ENCODE measurements at places on chromosomes 12 and 14. TPM values are rescaled to one million over a fixed set of nuclear protein-coding genes. Genes with fewer than 3 reads are reported as not detected.
A peak's percentile ranks its signal among the peaks of the same experiment; 100 is the strongest.

- H3K27me3 ChIP-seq = no peaks in the 10 kb centered on the region
- DNase-seq = no peak
- no peak overlapping the region for H3K4me3 ChIP-seq
- peaks cover 10% of the 10 kb centered on the region for H3K4me1 ChIP-seq
- no peaks in the 10 kb centered on the region for H3K36me3 ChIP-seq
These were observed 8.3 kb downstream of the ATP2B1 start for GRCh38 chr12:89700191-89700810.

- no peaks in the 10 kb centered on the region for H3K36me3 ChIP-seq
- H3K4me1 ChIP-seq = no peaks in the 10 kb centered on the region
- H3K4me3 ChIP-seq = no peak overlapping the region
- no peak overlapping the region for H3K27ac ChIP-seq
- H3K27me3 ChIP-seq = no peaks in the 10 kb centered on the region
These were observed 94.9 kb downstream of the CHGA start for GRCh38 chr14:93017898-93018297.

DNA sequence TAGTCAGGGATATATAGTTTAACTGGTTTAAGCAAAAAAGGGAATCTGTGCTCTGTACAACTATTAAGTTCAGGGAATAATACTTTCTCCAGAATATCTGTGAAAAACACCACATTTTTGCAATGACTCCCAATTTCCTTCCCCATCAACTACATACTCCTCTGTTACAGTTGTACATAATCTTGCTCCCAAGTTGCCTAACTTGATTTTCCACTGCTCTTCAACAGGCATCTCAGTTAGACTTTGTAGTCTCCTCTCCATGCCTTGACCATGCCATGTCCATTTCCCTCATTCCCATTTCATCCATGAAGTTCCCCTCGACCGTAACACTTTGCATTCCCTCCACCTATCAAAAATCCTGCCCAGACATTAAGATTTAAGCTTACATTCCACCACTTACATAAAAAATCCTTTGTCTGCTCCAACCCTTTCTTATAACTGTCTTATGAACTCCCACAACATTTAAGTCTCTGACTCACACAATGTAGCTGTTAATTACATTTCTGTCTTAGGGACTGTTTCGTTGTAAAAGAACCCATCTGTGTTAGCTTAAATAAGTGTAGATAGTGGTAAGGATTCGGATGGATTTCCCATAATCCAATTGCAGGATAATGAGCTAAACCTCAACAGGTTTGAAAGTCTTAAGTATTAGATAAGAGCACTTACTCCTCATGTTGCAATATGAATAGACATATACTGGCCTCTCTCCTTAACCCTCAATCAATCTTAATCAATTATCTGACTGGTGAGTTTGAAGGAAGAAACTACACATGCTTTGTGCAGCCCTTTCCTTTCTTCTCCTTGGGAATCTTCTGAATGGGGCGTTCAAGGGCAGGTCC lies 156.5 kb downstream of the PAWR start:
- no peak overlapping the region for H3K27ac ChIP-seq
- no peaks in the 10 kb centered on the region for H3K36me3 ChIP-seq
- DNase-seq = no peak
- H3K4me3 ChIP-seq = no peak overlapping the region

GRCh38 chr12:2322554-2323120 lies 269.9 kb downstream of the CACNA1C start:
- peaks cover 11% of the 10 kb centered on the region for H3K4me1 ChIP-seq
- H3K4me3 ChIP-seq = no peak overlapping the region
- peaks cover 7% of the 10 kb centered on the region for H3K27me3 ChIP-seq
- no peak for DNase-seq

DNA sequence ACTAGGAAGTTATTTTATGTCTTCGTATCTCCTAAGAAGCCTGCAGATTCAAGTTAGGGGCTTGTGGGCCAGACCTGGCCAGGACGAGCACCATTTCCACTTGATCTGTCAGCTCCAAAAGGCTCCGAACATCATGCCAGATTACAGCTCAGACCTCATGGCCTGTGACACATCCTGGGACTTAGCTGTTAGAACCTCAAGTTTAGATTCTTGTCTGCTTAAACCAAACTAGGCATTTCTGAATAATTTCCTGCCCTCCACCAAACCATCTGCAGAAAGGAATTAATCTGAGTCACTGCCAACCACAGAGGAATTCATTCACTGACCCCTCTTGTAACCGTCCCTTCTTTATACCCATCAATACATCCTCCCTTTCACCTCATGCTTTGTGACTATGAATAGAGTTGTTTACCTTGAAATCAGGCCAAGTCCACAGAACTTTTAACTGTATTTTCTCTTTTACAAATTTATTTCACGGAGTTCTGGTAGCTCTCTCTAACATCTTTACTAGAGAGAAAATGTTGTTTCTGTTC lies 120.3 kb downstream of the FBXL14 start:
- H3K36me3 ChIP-seq = no peaks in the 10 kb centered on the region
- DNase-seq = peak; percentile 65
- H3K27ac ChIP-seq = peak overlapping the region; percentile 79
- H3K4me1 ChIP-seq = peaks cover 45% of the 10 kb centered on the region

GRCh38 chr12:30531731-30532678 lies 163.7 kb downstream of the IPO8 start:
- H3K36me3 ChIP-seq = no peaks in the 10 kb centered on the region
- H3K27ac ChIP-seq = no peak overlapping the region
- no peaks in the 10 kb centered on the region for H3K4me1 ChIP-seq
- H3K4me3 ChIP-seq = no peak overlapping the region
- no peak for DNase-seq

- H3K4me1 ChIP-seq = peaks cover 3% of the 10 kb centered on the region
- H3K36me3 ChIP-seq = no peaks in the 10 kb centered on the region
- 0 out of 2 replicates have a peak, but pooled peaks cover 4% of the 10 kb centered on the region for H3K27me3 ChIP-seq
- H3K27ac ChIP-seq = no peak overlapping the region
- DNase-seq = no peak
These were observed 120.9 kb downstream of the SINHCAF start for GRCh38 chr12:31205054-31205453.

DNA sequence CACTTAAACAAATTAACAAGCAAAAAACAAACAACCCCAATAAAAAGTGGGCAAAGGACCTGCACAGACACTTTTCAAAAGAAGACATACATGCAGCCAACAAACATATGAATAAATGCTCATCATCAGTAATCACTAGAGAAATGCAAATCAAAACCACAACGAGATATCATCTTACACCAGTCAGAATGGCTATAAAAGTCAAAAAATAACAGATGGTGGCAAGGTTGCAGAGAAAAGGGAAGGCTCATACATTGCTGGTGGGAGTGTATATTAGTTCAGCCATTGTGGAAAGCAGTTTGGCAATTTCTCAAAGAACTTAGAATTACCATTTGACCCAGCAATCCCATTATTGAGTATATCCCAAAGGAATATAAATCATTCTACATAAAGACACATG lies 34.6 kb upstream of the NT5DC3 start:
- no peaks in the 10 kb centered on the region for H3K36me3 ChIP-seq
- H3K27ac ChIP-seq = no peak overlapping the region
- no peak overlapping the region for H3K4me3 ChIP-seq
- H3K27me3 ChIP-seq = no peaks in the 10 kb centered on the region

- H3K4me3 ChIP-seq = no peak overlapping the region
- no peak for DNase-seq
- no peak overlapping the region for H3K27ac ChIP-seq
- H3K27me3 ChIP-seq = no peaks in the 10 kb centered on the region
These were observed 1.3 kb downstream of the DYRK4 start for GRCh38 chr12:4563336-4563735.

DNA sequence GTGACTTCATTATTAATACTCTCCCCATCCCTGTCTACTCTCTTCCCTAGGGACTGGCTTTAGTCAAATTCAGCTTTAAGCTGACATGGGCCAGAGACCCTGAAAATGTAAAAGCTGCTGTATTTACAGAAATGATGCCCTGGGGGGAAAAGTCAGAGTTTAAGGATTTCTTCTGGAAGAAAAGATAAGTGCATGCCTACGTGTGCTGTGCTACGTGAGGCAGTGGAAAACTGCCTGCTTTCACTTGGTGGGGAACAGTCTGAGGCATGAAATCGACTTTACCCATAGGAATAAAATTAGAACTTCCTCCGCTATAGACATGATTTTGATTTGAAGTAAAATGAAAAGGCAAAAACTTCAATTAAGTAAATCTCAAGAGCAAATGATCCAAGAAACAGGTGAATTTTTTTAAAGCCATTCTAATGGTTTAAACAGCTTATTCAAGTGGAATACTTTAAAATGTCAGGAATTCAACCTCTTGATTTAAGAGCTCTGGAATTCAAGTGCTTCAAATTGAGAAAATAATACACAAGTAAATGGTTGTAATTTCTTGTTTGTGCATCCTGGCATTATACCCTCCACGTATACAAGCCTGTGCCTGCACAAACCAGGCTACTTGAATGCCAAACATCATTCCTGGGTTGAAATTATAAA lies 168.5 kb downstream of the FOXN3 start:
- H3K27me3 ChIP-seq = no peaks in the 10 kb centered on the region
- no peaks in the 10 kb centered on the region for H3K36me3 ChIP-seq
- H3K4me1 ChIP-seq = peaks cover 13% of the 10 kb centered on the region
- no peak overlapping the region for H3K4me3 ChIP-seq
- H3K27ac ChIP-seq = no peak overlapping the region

- H3K27me3 ChIP-seq = no peaks in the 10 kb centered on the region
- H3K36me3 ChIP-seq = no peaks in the 10 kb centered on the region
- H3K4me1 ChIP-seq = 0 out of 2 replicates have a peak, but pooled peaks cover 4% of the 10 kb centered on the region
- H3K27ac ChIP-seq = no peak overlapping the region
These were observed 54.4 kb downstream of the SLC38A4 start for GRCh38 chr12:46771268-46771827.

DNA sequence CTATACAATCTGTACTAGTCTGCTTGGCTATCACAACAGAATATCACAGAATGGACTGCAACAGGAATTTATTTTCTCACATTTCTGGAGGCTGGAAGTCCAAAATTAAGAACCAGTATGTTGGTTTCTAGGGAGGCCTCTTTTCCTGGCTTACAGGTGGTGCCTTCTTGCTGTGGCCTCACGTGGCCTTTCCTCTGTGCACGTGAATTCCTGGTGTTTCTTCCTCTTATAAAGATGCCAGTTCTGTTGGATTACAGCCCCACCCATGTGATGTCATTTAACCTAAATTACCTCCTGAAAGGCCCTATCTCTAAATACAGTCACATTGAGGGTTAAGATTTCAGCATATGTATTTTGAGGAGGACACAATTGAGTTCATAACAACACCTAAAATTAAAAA lies 32.1 kb upstream of the C2CD5 start:
- H3K27me3 ChIP-seq = no peaks in the 10 kb centered on the region
- H3K27ac ChIP-seq = no peak overlapping the region
- no peaks in the 10 kb centered on the region for H3K36me3 ChIP-seq
- DNase-seq = no peak
- no peak overlapping the region for H3K4me3 ChIP-seq

- H3K4me1 ChIP-seq = peaks cover 67% of the 10 kb centered on the region
- no peak overlapping the region for H3K4me3 ChIP-seq
- DNase-seq = no peak
- no peaks in the 10 kb centered on the region for H3K36me3 ChIP-seq
- no peaks in the 10 kb centered on the region for H3K27me3 ChIP-seq
These were observed 76.8 kb downstream of the HMGA2 start for GRCh38 chr12:65900912-65901672.

DHH gene
- total RNA-seq = 0.22 TPM

COA8 gene
- 29.4 TPM for total RNA-seq

NFE2 gene
- 1.3 TPM for total RNA-seq

CACNB3 gene
- 22.0 TPM for total RNA-seq

ZNF268 gene
- 12.2 TPM for total RNA-seq

C12orf56 gene
- total RNA-seq = not detected

Data from HCT116 (cell line).